Activated CD4-positive, alpha-beta T cell treated with anti-CD3 and anti-CD28 coated beads, Interleukin-2, amount 50 U/mL, for 16 hours (primary cell): ENCODE measurements at places on chromosomes 1 and 21.

DNA sequence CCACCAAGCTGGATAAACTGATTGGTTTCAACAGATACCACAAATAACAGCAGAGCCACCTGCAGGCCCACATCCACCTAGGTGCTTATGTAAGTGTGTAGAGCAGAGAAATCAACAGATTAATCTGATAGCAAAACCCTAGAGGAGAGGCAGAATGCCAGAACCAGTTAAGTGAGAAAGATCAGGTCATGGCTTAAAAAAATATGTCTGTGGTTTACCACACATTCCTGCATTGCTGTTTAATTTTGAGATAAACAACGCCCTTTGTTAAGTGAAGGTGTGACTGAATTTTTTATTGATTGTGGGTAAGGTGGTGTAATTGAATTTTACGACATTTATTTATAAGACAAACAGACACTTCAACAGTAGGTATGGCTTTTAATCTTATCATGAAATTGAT, 21.2 kb downstream of the CRNN start:
- no peak for DNase-seq

DNA sequence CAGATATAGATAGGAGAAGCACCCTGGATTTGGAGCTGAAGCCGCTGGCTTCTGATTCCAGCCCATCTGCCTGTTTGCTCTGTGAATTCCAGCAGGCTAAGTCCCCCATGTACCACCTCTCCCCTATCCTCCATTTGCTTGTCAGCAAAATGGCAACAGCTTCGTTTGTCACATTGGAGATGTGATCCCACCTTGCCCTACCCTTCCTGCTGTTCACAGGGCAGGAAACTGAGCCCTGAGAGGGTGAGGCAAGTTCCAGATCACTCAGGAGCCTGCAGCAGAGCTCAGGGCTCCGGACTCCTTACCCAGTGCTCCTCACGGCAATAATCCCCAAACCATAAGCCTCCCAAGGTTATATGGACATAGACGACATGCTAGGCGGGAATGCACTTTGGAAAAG, 14.9 kb downstream of the SLC2A1 start:
- DNase-seq = no peak

DNA sequence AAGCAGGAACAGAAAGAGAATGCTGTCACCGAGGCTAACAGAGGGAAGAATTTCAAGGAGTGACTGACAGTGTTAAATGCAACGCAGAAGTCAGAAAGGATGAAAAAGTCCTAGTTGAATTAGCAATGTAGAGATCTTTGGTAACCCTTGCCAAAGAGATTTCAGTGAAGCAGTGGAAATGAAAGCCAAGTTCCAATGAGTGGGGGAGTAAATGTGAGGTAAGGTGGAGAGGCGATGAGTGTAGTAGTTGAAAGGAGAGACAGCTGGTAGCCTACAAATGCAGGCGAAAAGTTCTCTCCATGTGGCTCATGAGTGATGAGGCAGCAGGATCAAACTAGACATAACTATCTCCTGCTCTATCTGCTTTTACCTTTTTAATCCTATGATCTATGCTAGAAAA, 74.6 kb upstream of the IPO9 start:
- DNase-seq = no peak

DNA sequence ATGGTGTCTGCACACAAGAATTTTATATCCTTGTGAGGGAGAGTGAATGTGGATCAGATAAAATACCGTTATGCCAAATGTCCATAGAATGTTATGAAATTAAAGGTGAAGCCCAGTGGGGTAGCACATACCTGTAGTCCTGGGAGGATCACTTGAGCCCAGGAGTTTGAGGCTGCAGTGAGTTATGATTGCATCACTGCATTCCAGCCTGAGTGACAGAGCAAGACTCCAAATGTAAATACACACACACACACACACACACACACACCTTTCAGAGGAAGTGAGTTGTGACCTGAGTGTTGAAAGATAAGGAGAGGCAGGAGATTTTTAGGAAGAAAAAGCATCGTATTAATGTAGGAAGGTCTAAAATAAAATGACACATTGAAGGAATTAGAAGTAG, 28.1 kb upstream of the ZYG11A start:
- no peak for DNase-seq

DNA sequence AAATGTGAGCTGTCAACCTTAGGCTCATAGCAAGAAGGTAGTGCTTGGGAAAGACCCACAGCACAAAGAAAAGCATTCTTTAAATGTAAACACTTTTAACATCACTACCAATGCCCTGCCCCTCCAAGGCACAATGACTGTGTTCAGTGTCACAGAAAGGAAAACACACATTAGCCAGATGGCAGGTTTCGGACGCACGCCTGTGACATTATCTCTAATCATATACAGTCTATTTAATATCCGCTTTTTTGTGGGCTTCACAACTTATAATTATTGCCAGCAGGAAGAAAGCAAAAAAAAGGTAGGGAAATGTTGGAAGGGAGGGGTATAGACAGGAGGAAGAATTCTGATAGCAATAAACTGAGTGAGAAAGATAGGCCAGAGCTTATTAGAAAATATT, 112.4 kb upstream of the BEND5 start:
- DNase-seq = no peak

DNA sequence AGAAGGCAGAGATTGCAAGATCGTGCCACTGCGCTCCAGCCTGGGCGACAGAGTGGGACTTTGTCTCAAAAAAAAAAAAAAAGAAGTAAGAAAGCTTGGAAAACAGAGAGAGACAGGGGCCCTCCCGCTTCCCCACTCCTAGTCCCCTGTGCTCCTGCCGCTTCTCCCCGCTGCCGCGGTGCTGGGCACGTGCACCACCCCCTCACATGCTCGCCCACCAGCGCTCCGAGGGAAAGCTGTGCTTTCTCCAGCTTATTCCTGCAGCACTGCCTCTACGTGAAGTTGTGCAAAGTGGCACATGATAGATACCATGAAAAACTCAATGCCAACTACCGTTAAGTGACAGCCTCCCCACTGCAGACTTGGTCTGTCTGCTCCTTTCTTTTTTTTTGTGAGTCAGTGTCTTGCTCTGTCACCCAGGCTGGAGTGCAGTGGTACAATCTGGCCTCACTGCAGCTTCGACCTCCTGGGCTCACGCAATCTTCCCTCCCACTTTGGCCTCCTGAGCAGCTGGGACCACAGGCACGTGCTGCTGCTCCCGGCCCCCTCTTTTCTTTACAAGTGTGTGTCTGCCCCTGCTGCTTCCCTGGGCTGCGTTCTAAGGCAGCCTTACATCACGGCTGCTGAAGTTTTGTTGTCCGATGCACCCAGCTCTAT, 15.4 kb downstream of the SLX9 start:
- DNase-seq = no peak

DNA sequence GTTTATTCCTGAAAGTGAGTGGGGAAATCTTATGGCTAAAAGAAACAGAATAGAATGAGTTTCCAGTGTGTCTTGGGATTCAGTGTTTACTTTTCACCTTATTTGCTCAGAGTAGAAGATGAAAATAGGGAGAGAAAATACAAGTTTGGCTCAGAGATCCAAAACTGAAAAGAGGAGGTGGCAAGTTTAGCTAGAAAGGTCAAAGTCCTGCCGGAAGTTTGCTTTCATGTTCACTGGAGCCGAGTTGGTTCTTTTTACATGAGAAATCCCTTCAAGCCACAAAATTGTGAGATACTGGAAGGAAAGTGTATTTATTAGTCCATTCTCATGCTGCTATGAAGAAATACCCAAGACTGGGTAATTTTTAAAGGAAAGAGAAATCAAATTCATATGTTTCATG, 604.6 kb downstream of the MRPL39 start:
- DNase-seq = no peak

- peak; percentile 26 for DNase-seq
Measured at GRCh38 chr1:58768971-58769808, 14.7 kb downstream of the JUN start.

GRCh38 chr1:224448453-224449017, 13.9 kb upstream of the WDR26 start:
- no peak for DNase-seq

- no peak for DNase-seq
Measured at GRCh38 chr1:112264553-112264952, 131.5 kb upstream of the CTTNBP2NL start.

DNA sequence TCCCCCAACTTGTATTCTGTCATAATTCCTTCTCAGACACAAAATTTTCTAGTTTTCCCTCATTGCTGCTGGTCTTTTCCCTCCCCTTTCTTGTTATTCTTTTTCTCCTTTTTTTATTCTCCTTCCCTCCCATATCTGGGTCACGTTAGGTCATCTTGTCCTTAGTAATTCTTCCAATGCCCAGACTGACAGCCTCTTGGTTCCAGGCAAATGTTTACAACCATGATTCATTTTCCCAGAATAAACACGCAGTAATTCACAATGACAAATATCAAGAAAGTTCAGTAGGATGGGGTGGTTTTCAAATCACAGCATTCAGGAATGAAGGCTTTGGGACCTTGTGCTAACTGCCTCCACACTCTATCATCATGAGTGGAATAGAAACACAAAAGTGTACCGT, 25.2 kb downstream of the NHLH2 start:
- DNase-seq = no peak

DNA sequence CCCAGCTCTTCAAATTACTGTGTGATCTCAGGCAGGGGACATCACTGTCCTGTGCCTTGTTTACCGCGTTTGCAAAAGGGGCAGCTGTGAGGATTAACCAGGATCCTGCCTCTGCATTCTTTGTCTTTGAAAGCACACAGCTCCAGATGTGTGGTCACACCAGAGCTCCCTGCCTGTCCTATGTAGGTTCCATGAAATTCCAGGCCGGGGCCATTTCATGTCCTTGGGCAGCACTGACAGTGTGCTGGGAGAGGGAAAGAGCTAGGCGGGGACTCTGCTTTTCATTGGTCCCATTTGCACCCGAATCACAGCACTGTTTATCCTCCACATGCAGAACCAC, 42.2 kb upstream of the SELENON start:
- no peak for DNase-seq

GRCh38 chr21:42708107-42708506, 54.7 kb downstream of the PDE9A start:
- no peak for DNase-seq

DNA sequence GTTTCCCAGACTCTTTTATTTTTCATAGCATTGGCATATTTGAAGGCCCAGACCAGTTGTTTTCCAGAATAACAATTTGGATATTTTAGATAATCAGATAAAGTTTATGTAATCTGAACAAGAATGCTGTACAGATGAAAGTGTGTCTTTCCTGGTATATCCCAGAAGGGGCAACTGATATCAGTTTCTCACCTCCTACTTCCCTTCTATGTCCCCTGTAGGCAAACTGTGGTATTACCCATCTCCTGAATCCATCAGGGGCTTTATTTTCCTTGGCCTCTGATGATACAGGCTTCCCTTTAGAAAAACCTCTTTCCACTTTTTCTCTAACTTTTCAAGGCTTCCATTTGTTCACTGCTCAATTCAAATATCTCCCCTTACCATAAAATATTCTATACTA, 87.5 kb upstream of the RGS1 start:
- no peak for DNase-seq

DNA sequence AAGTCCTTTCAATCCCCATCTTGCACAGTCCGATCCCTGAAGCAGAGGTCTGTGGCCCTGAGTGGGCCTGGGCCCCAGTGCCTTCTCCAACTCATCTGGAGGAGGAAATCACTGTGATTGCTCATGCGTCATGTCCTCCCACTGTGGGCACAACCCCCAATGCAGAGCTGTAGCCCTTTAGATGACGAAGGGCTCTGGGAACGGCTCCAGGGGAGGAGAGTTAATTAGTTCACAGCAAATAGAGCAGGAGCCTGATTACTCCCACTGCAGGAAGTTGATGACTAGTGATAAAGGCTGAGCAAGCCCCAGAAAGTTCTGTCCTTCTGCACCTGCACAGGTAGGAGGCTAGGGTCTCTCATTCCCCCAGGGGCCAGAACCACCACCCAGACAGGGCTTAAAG, 111.5 kb downstream of the CCDC185 start:
- no peak for DNase-seq

GRCh38 chr1:44826375-44827196, 16.5 kb downstream of the PTCH2 start:
- no peak for DNase-seq
